ENCODE measurements at places on chromosomes 7 and 10. TPM values are rescaled to one million over a fixed set of nuclear protein-coding genes. Genes with fewer than 3 reads are reported as not detected.

Gene H2BK1
- not detected for polyA plus RNA-seq

Gene BICC1
- polyA plus RNA-seq, result 3.8 TPM

Gene AKR1C2
- 60.7 TPM for polyA plus RNA-seq

Gene GDF2
- polyA plus RNA-seq, result not detected

Gene PPA1
- polyA plus RNA-seq, result 100 TPM

Gene EN2
- not detected for polyA plus RNA-seq

Gene CNTNAP2
- not detected for polyA plus RNA-seq

Gene LMBR1
- 10.0 TPM for polyA plus RNA-seq

Gene CHAT
- not detected for polyA plus RNA-seq

Gene EEPD1
- 100 TPM for polyA plus RNA-seq

Gene OR2A42
- polyA plus RNA-seq, result 0.03 TPM

Gene SCIN
- polyA plus RNA-seq, result 9.1 TPM

Gene CSGALNACT2
- polyA plus RNA-seq, result 20.1 TPM

Gene ZNF853
- polyA plus RNA-seq, result 5.0 TPM

Gene METTL27
- 5.3 TPM for polyA plus RNA-seq
